Activated CD8-positive, alpha-beta T cell treated with anti-CD3 and anti-CD28 coated beads for 36 hours (primary cell): ENCODE measurements at places on chromosomes 2 and 18. TPM values are rescaled to one million over a fixed set of nuclear protein-coding genes. Genes with fewer than 3 reads are reported as not detected.

DNA sequence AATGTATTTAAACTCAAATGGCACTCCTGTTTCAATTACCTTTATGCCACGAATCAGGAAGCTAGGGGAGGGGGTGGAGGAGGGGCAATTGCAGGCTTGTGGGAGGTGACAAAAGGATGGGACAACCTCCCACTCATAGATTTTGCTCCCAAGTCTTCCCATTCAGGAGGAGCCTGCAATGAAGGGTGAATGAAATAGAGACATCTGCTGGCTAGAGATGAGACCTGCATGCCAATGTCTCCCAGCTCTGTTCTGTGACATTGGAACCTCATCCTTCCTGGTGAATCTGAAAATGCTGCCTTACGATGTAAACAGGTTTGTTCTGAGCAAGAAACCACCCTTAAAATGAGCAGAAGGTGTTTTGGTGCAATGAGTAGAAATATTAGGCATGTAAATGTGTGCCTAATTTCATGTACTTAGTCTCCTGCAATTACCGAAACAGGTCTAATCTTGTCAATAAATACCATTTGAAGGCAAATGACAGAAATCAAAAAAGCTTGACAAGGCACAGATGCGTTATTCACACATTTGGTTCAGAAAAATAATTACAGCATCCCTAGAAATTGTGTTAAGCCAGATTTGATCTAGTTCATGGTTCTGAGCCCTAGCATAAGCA is 2.7 kb upstream of the PID1 start:
- DNase-seq, result peak; percentile 5

DNA sequence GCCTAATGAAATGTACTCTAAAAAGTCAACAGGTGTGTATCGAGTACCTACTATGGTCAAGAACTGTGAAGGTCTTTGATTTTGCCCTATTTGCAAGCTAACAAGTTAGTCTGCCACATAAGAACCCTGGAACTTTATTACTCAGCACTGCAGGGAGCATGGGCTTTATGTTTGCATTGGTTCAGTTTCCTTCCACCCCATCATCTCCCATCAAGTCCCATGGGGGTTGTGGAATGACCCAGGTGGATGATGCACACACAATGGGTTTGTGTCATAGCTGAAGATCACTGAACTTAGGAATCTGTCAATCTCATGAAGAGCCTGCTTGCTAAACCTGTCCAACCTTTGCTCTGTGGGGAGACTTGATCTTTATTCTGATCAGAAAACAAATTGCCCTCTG is 265.5 kb downstream of the RPRM start:
- DNase-seq, result no peak

GRCh38 chr18:46711444-46711863 is 45.4 kb downstream of the ST8SIA5 start:
- DNase-seq, result no peak

DNA sequence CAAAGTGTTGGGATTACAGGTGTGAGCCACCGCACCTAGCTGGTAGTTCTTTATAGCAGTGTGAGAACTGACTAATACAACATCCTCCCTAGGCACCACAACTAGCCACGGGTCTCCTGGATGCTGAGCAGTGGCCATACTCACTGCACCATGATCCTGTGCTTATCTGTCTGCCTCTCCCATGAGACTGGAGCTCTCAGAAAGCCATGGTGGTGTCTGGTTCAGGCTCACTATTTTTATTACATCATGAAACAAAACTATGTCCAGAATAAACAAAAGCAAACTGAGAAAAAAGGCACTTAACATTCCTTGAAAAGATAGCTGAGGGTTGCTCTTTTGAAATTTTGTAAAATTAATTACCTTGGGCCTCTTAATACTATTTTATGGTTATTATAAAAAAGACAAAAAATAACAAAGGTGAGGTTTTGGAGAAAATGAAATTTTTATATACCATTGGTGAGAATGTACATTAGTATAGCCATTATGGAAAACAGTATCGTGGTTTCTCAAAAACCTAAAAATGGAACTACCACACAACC is 90.7 kb upstream of the TFCP2L1 start:
- DNase-seq, result no peak

DNA sequence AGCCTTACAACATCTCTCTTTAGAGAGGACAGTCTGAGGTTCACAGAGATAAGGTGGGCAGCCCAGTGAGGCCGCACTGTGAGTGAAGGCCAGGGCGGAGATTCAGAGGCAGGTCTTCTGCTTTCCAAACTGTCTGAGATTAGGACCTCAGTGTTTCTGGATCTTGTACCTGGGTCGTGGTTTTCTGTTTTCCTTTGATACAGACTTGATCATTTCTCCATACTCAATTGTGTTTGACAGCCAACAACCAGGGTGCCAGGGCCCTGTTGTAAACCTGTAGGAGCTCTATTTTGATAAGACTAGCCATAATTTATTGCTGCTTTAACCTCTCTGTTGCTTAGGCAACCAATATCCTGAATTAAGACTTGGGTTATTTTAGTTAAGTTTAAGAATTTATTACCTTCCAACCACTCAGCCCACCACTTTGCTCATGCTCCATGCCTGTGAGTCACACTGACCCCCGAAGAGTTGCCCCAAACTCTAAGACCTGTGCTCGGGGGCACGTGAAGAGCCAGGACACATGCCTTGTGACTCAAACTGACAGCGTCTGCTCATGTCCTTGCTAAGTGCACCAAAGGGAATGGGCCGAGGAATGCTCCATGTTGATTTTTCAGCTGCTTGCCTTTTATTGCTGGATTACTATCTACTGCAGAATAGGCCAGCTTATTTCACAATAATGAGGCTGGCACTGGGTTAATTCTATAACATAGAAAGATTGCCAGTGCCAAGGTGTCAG is 248.6 kb downstream of the BCL2 start:
- no peak for DNase-seq

DNA sequence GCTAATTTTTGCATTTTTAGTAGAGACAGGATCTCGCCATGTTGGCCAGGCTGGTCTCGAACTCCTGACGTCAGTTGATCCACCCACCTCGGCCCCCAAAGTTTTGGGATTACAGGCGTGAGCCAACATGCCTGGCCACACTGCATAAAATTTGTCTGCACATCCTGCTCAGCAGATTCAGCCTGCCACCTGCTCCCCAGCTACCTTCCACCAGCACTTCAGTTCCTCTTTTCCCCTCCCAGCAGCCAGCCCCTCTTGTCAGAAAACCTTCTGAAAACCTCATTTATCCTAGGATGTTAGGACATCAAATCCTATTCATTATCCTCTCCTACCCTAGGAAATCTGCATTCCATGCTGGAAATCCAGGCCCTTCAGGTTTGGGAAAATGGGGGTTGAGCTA is 99.4 kb upstream of the STPG4 start:
- no peak for DNase-seq

PDE11A gene
- total RNA-seq, result not detected

NR4A2 gene
- 57.6 TPM for total RNA-seq

MAP3K20 gene
- total RNA-seq, result 10.2 TPM

LIMS4 gene
- total RNA-seq, result 0.74 TPM

MARCHF4 gene
- total RNA-seq, result not detected
